NCI-H1092 treated with DMSO at 0.1 percent for 48 hours (cell line): ENCODE measurements at places on chromosomes 11 and 22.

- DNase-seq = peak; percentile 4
Measured at GRCh38 chr11:122814401-122814800, 23.9 kb upstream of the CRTAM start.

DNA sequence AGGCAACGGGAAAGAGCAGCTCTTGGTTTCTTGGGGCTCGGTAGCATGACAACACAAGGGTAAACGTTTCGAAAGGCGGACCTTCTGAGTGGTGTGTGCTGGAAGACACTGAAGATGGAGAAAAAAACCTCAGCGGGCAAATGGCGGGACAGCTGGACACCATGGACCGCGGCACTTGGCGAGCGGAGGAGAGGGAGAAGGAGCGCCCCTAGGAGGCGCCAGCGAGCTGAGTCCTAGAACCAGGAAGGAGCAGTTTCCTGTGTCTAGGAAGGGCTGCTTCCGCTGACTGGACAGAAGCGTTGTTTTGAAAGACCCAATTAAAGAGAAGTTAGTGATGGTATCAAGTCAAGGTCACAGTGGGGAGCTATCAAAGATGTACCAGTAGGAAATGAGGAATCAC, 44.0 kb upstream of the OPCML start:
- no peak for DNase-seq

- no peak for DNase-seq
Measured at GRCh38 chr11:86416494-86416893, 41.8 kb downstream of the CCDC81 start.

DNA sequence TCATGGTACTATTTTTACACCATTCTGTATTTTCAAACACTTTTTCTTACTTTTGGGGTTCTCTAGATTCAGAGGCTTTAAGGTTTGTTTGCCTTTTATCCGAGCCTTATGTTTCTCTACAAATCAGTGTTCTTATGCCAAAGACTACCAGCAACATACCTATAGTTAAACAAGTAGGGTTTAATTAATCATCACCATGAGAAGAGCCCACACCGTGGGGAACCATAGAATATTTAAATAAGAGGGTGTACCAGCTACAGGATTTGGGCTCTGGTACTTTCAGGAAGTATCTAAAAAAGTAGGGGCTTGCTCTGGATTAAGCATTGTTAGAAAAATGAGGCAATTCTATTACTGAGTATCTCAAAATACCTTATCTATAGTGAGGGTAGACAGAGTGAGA, 25.7 kb downstream of the TMEM225 start:
- no peak for DNase-seq

GRCh38 chr11:21603886-21604285, 589.0 kb upstream of the ANO5 start:
- no peak for DNase-seq

- DNase-seq = no peak
Measured at GRCh38 chr22:43101306-43101705, 9.2 kb upstream of the BIK start.
